Activated CD8-positive, alpha-beta memory T cell treated with anti-CD3 and anti-CD28 coated beads, Interleukin-2, amount 50 U/mL, for 4 hours (primary cell): ENCODE measurements at places on chromosomes 16 and 17.

- DNase-seq = no peak
Observed at GRCh38 chr16:67766291-67766690, 40.1 kb downstream of the RANBP10 start.

DNA sequence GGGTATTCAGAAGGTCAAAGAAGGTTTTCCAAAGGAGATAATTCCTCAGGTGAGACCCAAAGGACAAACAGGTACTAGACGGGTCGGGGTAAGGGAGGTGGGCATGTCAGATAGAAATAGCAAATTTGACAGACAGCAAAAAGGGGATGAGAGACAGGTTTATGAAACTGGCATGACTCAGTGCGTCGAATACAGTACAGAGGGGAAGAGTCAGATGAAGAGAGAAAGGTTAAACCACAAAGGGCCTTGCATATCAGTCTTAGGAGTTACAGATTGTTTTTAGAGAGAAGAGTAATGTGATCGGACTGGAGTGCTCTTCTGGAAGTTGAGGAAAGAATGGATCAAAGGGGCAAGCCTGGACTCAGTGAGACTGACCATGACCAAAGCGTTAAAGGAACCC is 88.4 kb downstream of the ZZEF1 start:
- DNase-seq = no peak

DNA sequence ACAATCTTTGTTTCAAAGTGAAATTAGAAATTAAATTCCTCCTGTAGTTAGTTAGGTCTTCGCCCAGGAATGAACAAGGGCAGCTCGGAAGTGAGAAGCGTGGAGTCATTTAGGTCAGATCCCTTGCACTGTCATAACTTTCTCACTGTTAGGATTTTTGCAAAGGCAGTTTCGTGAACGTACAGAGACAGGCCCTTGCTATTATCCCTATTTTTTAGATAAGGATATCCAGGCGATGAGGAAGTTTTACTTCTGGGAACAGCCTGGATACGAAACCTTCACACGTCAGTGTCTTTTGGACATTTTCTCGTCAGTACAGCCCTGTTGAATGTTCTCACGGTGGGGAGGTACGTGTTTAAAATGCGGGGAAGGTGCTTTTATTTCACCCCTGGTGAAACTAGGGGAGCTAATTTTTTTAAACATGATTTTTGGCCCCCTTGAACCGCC is 318 bp upstream of the RBL2 start:
- DNase-seq = no peak

GRCh38 chr17:59753522-59754467 is 46.3 kb downstream of the VMP1 start:
- DNase-seq = no peak

GRCh38 chr16:27426423-27427408 is 24.7 kb downstream of the IL21R start:
- peak; percentile 80 for DNase-seq

- DNase-seq = peak; percentile 89
Observed at GRCh38 chr17:63774141-63774968, at the start of gene DDX42. TSS of gene DDX42 (plus strand) at chr17:63774170. CDS start at chr17:63787050, 12,880 bp downstream.

DNA sequence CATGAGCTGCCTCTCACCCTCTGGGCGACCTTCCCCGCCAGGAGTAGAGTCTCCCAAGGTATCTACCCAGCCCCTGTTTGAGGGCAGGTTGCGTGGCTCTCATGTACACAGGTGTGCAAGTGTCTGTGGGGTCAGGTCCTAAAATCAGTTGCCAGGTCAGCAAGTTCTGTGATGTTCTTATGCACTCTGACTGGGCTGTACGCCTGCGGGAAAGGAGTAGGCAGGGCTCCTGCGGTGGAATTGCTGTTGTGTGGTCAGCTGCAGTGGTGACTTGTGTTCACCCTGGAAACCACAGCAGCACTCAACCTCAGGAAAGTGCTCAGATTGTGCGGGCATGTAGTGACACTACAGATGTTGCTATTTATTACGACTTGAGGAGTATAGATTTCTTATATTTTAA is 19.4 kb downstream of the NARF start:
- no peak for DNase-seq

DNA sequence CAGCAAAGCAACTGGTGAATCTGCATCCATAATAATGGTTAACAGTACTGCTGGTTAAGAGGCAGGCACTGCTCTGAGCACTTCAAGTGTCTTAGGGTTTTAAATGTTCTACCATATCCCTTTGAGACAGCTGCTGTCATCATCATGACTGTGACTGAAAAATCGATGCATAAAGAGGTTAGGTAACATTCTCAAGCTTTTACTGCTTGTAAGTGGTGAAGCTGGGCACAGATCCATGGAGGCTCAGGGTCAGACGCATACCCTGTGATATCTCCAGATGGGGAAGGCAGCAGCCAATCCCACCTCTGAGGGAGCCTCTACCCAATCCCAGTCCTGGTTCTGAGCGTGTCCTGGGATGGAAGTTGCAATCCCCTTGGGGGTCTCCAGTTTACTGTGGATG is 57.6 kb upstream of the SOX9 start:
- DNase-seq = no peak

GRCh38 chr17:32191306-32191705 is 49.0 kb downstream of the RHOT1 start:
- no peak for DNase-seq

- DNase-seq = no peak
Observed at GRCh38 chr17:58388302-58389190, 28.8 kb downstream of the RNF43 start.

DNA sequence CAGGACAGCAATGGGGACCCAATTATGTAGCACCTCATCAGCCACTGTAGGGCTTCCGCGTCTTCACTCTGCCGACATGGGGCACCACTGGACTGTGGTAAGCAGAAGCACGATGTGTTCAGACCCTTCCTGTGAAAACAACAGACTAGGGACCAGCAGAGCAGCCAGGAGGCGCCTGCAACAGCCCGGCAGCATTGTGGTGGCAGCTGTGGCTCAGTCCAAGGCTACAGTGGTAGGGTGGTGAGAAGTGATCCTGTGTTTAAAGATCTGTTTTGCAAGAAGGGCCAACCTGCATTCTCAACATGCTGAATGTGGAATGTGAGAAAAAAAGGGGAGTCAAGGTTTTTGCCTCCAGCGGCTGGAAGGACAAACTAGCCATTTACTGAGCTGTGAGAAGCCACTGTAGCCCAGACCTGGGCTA is 80.8 kb downstream of the GAS7 start:
- no peak for DNase-seq

DNA sequence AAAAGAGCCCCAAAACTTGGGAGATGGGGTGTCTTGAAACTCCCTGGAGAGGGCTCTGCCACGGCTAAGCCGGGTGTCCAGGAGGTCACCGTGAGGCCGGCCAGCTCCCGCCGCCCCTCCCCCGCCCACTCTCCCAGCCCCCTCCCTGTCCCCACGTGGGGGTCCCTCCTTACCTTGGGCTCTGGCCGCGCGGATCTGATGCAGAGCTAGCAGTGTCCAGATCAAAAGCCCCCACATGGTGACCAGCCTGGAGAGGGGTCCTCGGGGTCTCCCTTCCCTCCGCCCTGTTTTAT is 447 bp downstream of the SDK2 start:
- DNase-seq = no peak

DNA sequence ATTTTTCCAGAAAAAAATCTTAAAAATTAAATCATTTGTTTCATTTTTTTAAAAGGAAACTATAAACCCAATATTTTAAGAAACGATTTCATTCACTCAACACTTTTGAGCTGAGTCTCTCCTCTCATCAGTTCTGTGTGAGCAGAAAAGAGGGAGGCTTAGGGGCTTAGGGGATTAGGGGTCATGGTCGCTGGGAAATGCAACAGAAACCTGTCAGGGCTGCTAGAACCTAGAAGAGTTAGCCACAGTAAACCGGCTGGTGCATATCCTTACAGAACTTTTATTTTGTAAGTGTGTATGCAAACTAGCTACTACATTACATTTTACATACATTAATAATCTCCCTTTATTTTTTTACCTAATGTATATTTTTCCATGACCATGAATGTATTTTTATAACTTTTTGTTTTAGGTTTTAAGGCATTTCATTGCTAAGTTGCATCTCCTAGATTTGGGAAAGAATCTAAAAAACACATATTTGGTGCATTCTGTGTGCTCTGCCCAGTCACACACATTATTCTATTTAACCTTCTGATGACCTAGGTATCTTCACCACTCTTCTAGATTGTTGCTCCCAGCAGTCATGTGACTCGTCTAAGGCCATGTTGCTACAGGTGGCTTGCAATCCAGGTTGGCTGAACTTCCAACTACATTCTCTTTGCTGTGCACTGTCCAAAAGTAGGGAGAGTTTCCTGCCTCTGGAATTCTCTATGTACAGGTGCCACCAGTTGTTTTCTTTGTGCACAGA is 24.4 kb downstream of the TBC1D3B start:
- DNase-seq = no peak

DNA sequence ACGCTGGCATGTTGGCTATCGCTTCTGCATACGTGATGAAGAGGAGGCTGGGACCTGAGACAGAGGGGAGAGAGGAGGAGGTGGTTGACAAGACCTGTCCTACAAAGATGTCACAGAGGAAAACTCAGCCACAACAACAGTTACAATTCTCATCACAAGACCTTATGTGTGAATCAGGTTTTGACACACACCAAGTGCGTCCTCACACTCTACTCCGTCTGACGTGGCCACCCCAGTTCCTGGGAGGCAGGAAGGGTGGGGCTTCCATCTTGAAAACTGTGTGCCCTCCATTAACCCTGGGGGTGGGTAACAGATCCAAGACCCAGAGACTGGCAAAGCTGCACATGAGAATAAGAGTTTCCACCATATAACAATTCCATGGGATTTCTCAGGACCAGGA is 24.1 kb downstream of the SLC6A4 start:
- DNase-seq = no peak

DNA sequence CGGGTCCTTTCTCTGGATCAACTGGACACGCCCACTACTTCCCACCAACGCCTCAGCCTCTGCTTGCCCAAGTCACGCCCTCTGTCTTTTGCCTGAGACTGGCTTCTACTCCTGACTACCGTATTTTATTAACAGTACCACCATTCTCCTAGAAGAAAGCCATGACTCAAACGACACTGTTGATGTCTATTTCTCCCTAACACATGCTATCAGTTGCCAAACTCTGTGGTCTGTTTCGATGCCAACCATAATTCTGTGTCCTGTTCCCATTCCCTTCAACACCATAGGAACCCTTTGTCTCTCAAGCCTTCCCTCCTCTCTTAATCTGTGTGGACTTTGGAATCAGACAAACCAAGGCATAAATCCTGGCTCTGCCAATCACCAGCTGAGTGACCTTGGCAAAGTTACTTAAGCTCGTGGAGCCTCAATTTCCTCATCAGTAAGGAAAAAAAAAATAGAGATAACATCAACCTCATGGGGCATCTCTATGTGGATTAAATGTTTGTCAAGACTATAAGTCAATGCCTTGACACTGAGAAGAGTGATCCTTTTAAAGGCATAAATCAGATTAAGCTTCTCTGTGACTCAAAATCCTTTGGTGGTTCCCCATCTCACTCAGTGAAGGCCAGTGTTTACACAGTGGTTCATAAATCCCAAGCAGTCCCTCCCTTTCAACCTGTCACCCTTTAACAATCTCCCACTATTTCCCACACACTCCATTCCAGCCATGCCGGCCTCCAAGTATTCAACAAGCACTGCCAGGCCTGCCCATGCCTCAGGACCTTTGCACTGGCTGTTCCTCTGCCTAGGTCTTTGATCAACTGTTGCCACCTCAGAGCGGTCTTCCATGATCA is 45.6 kb downstream of the ERN1 start:
- DNase-seq = no peak

DNA sequence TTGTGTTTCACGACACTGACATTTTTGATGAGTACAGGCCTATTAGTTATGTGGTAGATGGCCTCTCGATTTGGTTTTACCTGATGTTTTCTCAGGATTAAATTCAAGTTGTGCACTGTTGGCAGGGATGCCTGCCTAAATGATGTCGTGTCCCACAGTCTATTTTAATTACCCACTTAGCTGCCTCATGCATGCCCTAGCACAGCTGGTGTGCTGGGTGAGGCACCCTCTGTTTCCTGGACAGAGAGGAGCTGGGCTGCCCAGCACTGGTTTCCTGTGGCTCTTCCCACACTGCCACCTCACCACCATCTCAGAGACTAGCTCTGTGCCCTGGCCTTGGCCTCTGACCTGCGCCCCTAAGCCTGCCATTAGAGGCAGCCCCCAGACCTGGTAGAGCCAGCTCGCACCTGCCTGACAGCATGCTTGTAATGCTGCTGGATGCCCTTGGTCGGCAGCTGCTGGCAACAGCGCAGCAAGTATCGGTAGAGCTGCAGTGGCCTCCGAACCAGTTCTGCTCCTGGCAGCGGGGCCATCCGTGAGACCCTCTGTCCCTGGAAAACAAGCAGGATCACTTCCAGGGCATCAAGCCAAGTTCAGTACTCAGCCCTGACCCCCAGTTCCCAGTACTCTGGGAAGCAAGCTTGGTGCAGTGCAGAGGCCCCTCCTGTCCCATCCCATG is 10.9 kb downstream of the LYRM9 start:
- DNase-seq = no peak

GRCh38 chr16:49856672-49857330 is 889 bp upstream of the ZNF423 start:
- DNase-seq = no peak

DNA sequence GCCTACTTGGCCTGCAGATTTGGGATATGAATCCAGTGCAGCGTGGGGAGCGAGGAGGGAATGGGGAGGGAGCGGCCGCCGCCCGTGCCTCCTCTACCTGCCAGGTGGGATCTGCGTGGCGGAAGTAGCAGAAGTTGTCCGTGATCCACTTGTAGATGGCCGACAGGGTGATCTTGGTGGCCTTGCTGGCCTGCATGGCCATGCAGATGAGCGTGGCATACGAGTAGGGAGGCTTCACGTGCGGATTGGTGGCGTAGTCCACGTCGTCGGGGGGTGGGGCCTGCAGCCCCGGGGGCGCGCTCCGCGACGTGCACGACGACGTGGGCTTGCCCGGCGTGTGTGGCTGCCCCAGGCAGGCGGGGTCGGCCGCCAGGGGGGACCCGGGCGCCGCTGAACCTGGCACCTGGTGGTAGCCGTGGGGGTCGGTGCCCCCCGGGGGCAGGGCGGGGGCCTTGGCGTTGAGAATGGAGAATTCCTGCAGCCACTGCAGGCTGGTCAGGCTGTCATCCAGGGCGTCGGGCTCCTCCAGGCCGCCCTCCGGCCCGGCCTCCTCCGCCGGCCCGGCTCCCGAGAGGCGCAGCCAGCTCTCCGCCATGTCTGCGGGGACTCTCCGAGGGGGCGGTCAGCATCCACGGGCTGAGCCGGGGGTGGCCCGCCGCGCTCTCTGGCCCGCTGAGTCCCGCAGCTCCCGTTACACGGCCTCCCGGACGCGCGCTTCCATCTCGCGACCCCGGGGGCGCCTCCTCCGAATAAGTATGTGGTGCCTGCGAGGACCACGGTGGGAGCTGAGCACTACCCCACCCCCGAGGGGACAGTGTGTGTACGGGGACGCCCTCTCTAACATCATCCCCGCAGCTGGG is 1.0 kb downstream of the FOXJ1 start:
- peak; percentile 68 for DNase-seq

GRCh38 chr17:12664894-12665262 is 812 bp upstream of the MYOCD start:
- DNase-seq = no peak
